ENCODE measurements at places on chromosomes 13 and 19.

DNA sequence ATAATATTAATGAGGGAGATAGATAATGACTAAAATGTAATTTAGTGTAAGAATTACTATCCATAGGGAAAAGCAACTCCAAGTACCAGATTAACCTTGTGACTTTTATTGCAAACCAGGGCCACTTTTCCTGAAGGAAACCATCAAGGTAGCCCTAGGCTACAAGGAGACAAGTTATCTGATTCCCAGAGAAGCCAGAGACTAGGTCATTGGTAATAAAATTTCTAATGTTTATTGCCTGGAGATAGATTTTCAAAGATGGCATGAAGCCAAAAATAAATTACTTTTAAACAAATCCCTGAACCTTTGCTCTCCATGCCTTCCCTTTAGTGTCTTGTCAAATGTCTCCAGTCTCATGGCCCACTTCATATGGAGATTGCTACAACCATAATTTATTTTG lies 610.1 kb upstream of the SLC10A2 start:
- no peak for DNase-seq

DNA sequence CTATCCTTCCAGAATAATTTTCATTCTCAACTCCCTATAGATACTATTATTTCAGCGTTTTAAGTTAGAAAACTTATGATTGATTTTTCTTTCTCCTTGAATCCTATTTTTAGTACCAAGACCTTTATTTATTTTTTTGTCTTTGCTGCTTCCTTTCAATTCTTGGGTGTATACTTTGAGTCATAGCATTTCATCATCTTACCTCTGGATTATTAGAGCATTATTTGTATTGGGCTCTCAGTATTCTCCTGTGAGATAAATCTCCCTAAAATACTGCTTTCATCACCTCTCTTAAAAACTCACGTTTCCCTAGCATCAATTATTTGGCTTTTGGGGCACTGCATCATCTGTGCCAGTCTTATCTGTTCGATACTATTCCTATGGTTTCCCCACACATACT lies 222.8 kb downstream of the POSTN start:
- no peak for DNase-seq

GRCh38 chr13:27954406-27954851 lies 14.7 kb downstream of the CDX2 start:
- DNase-seq = no peak

GRCh38 chr13:113972451-113973217 lies 1.2 kb downstream of the C13orf46 start:
- DNase-seq = no peak

DNA sequence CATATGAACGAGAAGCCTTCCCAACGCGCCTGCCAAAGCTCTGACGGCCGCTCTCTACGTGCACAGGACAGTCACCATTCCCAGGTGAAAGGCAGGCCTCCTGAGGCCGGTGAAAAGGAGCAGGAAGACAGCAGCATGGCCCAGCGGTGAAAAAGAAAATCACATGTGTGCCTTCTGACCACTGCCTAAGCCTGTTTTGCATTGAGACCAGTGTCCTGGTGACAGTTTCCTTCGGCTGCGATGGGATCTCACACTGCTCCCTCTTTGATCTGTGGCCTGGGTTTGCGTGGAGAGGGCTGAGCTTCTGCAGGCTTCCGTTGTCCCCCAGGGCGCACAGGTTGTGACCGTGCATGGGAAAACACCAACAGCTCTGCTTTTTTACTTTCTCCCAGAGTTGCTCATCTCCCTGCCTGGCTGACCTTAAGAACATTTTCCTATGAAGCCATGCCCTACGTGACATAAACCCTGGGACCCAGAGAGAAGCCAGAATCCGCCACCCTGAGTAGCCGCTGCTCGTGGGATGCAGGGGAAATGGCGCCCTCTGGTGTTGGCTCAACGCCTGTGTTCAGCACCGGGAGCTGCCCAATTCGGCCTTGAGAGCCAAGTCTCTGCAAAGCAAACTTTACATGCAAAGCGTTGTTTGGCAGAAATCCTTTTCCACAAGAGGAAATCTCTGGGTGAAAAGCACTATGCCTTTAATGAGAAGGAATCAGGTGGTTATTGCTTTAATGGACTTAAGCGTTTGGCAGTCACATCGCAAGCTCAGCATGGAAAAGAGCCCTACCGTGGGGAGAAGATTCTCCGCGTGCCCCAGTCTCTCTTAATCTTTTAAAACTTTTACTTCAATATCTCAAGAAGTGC lies 112.2 kb upstream of the GPR12 start:
- DNase-seq = no peak

DNA sequence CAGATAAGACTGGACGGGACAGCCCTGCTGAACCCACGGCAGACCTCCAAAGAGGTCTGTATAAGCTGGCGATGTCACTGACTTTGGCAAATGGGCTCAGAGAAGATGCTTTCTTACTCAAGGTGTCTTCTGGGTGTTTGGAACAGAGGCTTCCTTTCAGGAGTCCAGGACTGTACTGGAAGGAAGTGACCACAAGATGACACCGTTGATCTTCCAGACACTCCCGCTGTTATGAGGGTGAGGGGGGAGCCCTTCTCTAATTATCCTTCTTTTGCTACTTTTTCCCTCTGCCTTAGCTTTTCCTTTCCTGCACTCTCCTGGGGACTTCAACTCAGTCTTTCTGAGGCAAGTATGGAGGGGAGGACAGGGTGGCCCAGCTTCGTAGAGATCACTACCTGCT lies 65.2 kb upstream of the ZNF599 start:
- no peak for DNase-seq

DNA sequence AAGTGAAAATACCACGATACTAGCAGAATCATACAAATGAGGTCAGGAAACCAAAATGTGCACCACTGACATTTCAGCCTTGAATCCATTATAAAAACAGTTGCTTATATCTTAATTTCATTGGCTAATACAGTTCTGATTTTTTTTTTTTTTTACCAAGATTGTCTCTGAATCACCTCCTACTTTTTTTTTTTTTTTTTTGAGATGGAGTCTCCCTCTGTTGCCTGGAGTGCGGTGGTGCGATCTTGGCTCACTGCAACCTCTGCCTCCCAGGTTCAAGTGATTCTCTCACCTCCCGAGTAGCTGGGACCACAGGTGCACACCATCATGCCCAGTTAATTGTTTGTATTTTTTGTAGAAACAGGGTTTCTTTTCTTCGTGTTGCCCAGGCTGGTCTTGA lies 270.2 kb downstream of the LMO7 start:
- no peak for DNase-seq

- DNase-seq = no peak
Measured at GRCh38 chr13:73058432-73058735, 421 bp upstream of the KLF5 start.

DNA sequence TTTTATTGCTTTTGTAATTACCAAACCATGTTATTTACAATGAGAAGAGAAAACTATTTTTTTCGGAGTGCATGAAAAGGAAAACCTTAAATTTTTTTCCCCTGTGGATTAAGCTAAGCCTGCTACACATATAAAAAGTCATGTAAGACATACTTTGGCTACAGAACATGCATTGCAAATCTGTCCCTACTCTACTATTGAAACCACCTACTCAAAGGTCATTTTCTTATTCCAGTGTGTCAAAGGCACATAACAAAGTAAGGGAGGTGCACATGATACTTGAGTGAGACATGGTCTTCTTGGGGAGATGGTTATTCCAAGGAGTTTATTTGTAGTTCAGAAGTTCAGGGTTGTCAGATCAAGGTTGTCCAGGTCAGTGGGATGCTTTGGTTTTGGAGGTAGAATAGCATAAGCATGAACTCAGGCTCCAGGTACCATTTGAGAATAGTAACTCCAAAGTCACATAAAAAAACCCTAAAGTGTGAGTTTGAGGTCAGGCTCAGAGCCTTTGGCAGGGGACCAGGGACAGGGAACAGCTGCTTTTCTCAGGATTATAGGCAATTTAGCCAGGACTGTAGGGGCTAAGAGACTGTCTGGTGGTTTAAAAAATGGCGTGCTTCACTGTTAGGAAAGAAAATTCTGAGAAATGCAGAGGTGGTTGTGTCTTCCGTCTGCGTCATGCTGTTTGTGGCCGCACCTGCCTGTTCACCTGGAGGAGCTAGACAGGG lies 15.4 kb downstream of the FARP1 start:
- no peak for DNase-seq

DNA sequence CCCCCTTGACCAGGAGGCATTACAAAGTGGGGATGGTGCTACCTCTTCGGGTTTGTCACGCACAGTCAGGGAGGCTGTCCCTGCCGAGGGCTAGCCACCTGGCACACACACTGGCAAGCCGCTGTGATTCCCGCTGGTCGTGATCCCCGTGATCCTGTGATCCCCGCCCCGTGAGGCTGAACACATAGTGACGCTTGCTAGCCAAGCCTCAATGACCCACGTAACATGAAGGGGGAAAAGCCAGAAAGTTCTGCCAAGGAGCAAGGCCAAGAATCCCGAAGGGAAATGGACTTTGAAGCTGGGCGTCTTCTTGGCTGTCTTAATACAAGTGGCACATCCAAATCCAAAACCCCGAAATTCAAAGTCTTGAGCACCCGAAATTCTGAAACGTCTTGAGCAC lies 13.7 kb downstream of the LDLR start:
- no peak for DNase-seq

- DNase-seq = no peak
Measured at GRCh38 chr19:45146741-45147205, 14.0 kb downstream of the NKPD1 start.

GRCh38 chr19:31749231-31749630 lies 400.0 kb upstream of the TSHZ3 start:
- no peak for DNase-seq

DNA sequence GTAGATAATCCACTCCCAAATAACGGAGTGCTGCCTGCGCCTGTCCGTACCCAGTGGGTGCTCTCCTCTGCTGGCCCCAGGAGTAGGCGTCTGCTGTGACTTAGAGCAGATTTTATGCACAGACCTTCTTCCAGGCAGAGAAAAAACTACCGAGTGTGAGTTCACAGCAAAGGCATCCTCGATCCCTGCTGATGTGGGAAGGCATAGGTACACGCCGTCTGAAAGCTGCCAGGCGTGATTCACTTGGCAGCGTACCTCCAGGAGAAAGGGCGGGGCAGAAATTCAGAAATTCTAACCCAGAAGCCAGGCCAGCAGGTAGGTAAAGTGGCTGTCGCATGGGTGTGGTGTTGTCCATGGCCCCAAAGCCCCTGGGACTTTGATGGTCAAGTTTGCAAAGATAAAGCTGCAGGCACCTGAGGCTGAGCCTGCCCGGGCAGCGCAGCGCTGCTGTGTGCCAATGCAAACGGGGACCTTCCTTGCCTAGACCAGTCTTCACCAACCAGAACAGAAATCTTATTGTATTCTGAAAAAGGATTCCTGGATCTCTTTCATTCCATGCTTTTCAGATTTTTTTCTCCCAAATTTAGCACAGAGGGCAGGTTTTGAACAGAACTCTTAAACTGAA lies 36.3 kb downstream of the COL4A2 start:
- DNase-seq = no peak

- peak; percentile 59 for DNase-seq
Measured at GRCh38 chr19:1860042-1860775, 3.2 kb downstream of the KLF16 start.

GRCh38 chr13:102555914-102556553 lies 40.8 kb upstream of the TPP2 start:
- peak; percentile 42 for DNase-seq

DNA sequence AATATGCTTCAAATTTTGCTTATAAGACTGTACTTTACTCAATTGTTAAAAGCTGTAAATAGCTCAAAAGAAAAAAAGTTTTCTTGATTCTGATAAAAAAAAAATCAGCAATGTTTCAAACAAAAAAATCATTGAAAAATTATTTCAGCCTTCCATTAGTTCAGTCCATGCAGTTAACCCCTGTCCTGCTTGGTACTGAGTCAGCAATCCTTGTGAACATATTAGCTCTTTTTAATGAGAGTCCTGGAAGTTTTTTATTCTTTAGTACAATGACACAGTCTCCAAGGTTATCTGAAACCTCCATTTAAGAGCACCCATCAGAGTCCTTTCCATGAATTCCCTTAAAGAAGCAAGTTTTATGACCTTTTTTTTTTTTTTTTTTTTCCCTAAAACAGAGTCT lies 21.4 kb upstream of the KBTBD6 start:
- DNase-seq = no peak

GRCh38 chr13:73715114-73715910 lies 418.9 kb downstream of the KLF12 start:
- no peak for DNase-seq

GRCh38 chr13:78183732-78184131 lies 265.1 kb upstream of the EDNRB start:
- DNase-seq = no peak

DNA sequence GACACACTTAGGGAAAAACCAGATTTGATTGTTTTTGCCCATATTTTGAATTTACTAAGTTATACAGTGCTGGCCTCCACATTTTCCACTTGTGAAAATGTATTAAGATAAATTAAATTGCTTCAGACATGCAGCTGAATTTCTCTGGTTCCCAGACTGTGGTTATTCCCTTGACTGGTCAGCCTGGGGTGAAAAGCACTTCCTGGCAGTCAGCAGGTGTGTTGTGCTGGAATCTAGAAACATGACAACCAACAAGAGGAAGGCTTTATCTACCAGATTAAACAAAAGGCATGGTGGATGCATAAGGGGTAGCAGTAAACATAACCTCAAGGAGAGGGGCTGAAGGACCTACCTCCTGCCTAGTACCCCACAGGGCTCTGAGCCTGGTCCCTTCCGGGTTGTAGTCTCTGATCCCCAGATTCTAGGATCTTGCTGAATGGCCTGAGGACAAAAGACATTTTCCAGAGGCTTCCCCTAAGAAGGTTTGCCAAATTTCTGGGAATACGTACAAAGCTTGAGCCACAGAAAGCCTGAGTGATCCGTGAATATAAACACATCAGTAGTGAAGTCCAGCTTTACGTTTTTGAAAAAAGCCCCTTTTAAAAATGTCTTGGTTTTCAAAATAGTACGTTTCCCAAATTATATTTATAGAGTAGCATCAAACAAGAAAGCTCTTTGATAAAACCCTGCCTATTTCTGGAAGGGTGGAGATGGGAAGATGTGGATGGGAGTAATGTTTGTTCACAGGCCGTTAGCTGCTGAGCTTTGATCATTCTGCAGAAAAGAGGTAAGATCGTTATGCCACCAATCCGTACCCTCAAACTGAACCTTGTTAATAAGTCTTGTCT lies 133.4 kb downstream of the LACC1 start:
- DNase-seq = no peak

DNA sequence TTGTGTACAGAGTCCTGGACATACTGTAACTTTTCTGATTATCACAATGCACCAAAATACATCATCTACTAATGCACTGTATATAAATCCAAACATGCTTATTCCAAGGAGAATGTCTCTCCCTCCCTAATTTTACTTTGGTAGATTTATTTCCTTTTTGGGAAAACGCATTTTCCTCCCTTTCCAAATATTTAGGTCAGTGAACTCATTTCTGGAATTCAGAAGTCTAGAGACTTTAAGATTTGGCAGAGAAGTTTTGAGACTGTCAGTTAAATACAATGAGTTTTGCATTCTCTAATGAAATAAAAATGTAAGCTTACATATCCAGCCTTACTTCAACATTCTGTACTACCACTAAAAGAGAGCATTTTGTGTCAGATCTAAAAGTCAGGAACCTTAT lies 165.8 kb upstream of the EDNRB start:
- DNase-seq = no peak

DNA sequence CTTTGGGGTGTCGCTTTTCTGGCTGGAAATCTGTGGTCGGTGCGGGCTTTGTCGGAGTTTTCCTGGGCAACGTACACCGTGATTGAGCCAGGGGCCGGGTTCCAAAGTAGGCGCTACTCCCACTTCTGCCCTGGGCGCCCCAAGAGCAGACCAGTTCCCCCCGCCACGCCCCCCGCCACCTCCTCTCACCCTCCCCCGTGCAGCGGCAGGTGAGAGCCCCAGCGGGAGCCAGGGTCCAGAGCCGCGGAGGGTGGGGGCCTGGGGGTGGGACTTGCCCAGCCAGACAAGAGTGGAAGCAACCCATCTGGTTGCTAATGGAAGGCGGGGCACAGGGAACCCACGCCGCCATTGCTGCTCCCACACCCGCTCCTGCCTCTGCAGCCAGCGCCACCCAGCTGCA lies 2195.9 kb downstream of the PCDH9 start:
- DNase-seq = no peak

Measured in NCI-H2171 (cell line).